ENCODE measurements at places on chromosomes 4 and X. TPM values are rescaled to one million over a fixed set of nuclear protein-coding genes. Genes with fewer than 3 reads are reported as not detected.
A peak's percentile ranks its signal among the peaks of the same experiment; 100 is the strongest.

DNA sequence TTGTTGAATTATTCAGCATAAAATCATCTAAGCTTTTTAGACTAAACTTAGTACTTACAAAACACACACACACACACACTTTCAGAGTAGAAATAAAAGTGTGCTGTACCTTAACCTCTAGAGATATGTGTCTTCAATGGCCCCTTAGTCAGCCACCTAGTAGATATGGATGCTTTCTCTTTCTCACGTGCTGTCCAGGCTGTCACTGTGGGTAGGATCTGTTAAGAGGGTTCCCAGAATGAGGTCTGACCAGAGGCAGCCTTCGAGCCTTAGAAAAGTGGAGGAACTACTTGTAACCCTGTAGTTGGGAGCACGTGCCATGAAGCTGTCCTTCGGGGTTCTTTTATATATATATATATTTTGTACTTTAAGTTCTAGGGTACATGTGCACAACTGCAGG, 117.9 kb downstream of the COL4A5 start:
- H3K4me1 ChIP-seq = no peaks in the 10 kb centered on the region
- H3K27ac ChIP-seq = no peak overlapping the region
- DNase-seq = no peak
- H3K4me3 ChIP-seq = no peak overlapping the region
- H3K36me3 ChIP-seq = no peaks in the 10 kb centered on the region
- no peaks in the 10 kb centered on the region for H3K27me3 ChIP-seq

GRCh38 chrX:119682019-119682989, 10.7 kb downstream of the SEPTIN6 start:
- no peak overlapping the region for H3K4me3 ChIP-seq
- no peaks in the 10 kb centered on the region for H3K4me1 ChIP-seq
- no peaks in the 10 kb centered on the region for H3K27me3 ChIP-seq

DNA sequence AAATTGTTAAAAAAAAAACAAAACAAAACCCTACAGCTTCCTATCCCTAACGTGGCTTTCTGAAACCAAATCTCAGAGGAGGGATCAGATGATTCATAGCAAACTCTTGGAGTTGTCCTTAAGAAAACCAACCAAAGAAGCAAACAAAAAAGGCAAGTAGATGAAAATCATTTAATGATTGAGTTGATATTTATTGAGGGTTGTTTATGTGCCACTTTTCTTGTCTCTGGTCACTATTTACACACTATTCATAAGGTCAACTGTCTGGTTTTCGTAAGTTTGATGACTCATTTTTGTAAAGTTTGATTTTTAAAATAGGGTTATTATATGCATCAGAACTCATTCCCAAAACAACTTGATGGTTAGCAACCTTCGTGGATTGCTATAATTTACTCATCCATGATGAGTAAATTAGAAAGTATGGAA, 133.4 kb downstream of the UNC5C start:
- no peak overlapping the region for H3K4me3 ChIP-seq
- H3K36me3 ChIP-seq = no peaks in the 10 kb centered on the region
- no peak for DNase-seq
- H3K4me1 ChIP-seq = no peaks in the 10 kb centered on the region
- H3K27ac ChIP-seq = no peak overlapping the region

DNA sequence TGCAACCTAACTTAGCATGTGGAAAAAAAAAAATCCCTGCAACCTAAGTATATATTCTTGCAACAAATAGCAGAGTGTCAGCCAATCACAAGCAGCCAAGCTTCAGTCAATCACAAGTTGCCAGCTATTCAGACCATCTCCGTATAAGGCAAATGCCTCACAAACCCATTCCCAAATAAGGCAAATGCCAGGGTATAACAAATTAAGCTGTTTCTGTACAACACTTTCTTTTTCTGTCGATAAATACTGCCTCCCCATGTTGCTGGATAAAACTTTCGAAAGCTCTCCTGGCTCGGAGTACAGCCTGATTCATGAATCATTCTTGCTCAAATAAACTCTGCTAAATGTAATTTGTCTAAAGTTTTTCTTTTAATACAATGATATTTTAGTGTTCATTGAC, 460.7 kb upstream of the SMIM31 start:
- no peak overlapping the region for H3K27ac ChIP-seq
- no peak overlapping the region for H3K4me3 ChIP-seq
- no peaks in the 10 kb centered on the region for H3K27me3 ChIP-seq
- no peaks in the 10 kb centered on the region for H3K4me1 ChIP-seq

- H3K27me3 ChIP-seq = no peaks in the 10 kb centered on the region
- no peak overlapping the region for H3K4me3 ChIP-seq
- DNase-seq = no peak
These were observed 42.7 kb upstream of the RASSF6 start for GRCh38 chr4:73662709-73663546.

GRCh38 chr4:139556071-139556723, at the start of gene SETD7:
Gene SETD7 (minus strand): TSS chr4:139556219. CDS start chr4:139556137, 82 bp downstream.
- peak within 1 kb of the TSS; percentile 77 for H3K4me3 ChIP-seq
- peak within 1 kb of the TSS; percentile 92 for H3K27ac ChIP-seq
- no peaks in the 10 kb centered on the region for H3K36me3 ChIP-seq
- DNase-seq = peak; percentile 80

- no peaks in the 10 kb centered on the region for H3K27me3 ChIP-seq
- no peak for DNase-seq
- no peaks in the 10 kb centered on the region for H3K4me1 ChIP-seq
- H3K27ac ChIP-seq = no peak overlapping the region
These were observed 29.0 kb upstream of the NKRF start for GRCh38 chrX:119635179-119635578.

DNA sequence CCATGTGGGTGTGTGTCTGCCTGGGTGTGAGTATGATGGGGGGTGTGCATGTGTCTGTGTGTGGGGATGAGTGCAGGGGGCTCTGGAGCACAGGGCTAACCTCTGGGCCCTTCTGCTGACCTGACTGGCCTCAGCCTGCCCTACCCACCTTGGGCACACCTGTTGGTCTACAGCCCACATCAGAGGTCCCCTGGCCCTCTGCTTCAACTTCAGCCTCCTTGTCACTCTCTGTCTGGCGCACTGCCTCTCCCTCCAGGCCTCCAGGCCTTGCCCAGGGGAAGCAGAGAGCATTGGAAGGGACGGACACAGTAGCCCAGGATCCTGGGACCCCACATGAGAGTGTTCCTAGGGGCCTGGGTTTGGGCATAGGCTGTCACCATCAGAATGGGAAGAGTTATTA, 115.4 kb downstream of the EFNB1 start:
- no peaks in the 10 kb centered on the region for H3K36me3 ChIP-seq
- no peak overlapping the region for H3K4me3 ChIP-seq
- H3K4me1 ChIP-seq = no peaks in the 10 kb centered on the region
- DNase-seq = peak; percentile 10

DNA sequence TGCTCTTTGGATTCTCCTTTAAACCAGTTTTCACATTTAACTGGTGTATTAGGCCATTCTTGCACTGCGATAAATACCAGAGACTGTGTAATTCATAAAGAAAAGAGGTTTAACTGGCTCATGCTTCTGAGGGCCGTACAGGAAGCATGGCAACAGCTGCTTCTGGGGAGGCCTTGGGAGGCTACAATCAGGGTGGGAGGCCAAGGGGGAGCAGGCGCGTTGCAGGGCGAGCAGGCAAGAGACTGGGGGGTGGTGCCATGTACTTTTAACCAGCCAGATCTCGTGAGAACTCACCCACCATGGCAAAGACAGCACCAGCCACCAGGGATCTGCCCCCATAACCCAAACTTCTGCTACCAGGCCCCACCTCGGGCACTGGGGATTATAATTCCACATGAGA, 38.1 kb downstream of the RNF212 start:
- no peak overlapping the region for H3K27ac ChIP-seq
- no peaks in the 10 kb centered on the region for H3K27me3 ChIP-seq
- no peak overlapping the region for H3K4me3 ChIP-seq
- DNase-seq = no peak

SMIM9 gene
- total RNA-seq = not detected

PTCHD1 gene
- 0.15 TPM for total RNA-seq

CXCL1 gene
- 8.4 TPM for total RNA-seq

ADGRG4 gene
- total RNA-seq = not detected

Measured in colonic mucosa (tissue), 4 donors.